ENCODE measurements at places on chromosomes 5 and 9.
A peak's percentile ranks its signal among the peaks of the same experiment; 100 is the strongest.

- no peak for DNase-seq
Observed at GRCh38 chr5:158886086-158886485, 213.6 kb downstream of the EBF1 start.

DNA sequence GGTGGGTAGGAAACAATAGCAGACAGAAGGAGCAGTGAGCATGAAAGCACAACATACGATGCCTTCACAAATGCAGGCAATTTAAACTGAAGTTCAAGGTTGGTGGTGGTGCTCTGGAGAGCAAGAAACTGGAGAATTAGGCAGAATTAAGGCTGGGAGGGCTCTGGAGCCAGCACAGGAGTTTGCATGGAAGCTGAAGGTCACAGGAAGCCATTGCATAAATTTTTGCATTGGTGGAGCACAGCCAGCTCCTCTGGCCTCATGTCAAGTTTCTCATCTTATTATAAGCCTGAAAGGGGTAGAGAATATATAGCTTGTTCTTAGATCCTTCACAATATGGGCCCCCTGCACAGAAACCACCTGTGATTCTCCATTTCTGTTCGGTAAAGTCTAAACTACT is 207.4 kb downstream of the PAPPA start:
- no peak for DNase-seq

- DNase-seq, result no peak
Observed at GRCh38 chr9:120608421-120608820, 28.5 kb upstream of the CDK5RAP2 start.

DNA sequence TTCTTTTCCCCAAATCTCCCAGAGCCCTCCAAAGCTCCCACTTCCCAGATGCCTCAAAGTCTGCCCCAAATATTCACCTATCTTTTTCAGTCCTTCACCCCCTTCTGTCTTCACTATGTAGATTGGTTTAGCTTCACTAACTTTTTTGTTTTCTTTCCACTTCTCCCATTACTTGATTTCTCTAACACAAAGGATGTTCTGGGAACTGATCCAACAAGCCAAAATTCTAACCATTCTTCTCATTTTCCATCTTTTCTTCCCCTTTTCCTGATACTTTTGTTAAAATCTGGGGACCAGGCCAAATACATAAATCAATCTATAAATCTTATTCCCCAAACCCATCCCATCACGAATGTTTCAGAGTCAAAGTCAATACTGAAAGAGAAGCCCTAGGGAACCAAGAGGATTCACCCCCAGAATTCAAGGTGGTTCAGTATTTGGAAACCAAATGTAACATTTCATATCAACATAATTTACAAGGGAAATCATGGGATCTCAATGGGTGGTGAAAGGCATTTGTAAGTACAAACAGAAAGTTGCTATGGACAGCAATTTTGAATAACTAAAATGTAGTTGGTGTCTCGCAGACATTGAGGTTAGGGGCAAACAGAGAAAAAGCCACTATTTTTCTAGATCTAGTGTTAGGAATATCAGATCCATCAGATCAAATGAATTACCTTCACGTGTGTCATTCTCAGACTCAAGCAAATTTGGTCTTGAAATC is 35.3 kb downstream of the APTX start:
- DNase-seq, result no peak

DNA sequence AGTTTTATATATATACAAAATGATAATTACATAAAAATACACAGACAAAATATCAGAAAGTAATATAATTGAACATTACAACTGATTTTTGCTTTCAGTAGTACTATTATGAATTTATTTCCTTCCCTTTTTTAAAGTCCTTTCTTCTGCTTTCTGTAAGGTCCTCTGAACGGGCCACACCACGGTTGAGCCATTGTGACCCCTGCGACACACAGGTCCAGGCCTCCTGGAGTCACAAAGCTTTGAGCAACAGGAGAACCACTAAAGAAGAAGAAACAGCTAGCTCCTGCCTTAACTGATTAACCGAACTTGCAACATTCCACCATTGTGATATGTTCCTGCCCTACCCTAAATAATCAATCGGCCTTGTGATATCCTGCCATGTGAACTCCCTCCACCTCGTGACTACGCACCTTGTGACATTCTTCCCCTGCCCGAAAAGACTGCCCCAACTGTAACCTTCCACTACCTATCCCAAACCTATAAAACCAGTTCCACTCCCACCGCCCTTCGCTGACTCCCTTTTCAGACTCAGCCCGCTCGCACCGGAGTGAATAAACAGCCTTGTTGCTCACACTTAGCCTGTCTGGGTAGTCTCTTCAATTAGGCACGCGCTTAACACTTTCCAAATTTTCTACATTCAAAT is 375.0 kb upstream of the RFX3 start:
- no peak for DNase-seq

GRCh38 chr9:113465599-113466140 is 2.1 kb downstream of the RGS3 start:
- DNase-seq, result no peak

DNA sequence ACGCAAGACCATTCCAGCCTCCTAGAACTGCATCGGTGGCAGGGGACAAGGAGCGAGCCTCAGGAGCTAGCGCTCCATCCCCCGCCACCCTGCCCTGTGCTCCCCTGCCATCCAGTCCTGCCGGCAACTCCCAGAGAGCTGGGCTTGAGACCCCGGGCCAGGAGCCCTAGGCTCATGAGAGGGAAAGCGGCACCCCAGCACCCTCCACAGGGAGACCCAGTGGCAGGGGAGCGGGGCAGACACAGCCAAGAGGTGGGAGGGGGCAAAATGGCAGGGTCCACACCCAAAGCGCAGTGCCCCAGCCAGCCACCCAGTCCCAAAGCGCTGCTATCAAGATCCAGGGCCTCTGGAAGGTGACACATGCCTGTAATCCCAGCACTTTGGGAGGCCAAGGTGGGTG is 12.7 kb downstream of the UBAC1 start:
- no peak for DNase-seq

GRCh38 chr5:135140446-135141204 is 106.6 kb upstream of the PITX1 start:
- peak; percentile 9 for DNase-seq

GRCh38 chr5:101327816-101328215 is 424.7 kb upstream of the ST8SIA4 start:
- no peak for DNase-seq

DNA sequence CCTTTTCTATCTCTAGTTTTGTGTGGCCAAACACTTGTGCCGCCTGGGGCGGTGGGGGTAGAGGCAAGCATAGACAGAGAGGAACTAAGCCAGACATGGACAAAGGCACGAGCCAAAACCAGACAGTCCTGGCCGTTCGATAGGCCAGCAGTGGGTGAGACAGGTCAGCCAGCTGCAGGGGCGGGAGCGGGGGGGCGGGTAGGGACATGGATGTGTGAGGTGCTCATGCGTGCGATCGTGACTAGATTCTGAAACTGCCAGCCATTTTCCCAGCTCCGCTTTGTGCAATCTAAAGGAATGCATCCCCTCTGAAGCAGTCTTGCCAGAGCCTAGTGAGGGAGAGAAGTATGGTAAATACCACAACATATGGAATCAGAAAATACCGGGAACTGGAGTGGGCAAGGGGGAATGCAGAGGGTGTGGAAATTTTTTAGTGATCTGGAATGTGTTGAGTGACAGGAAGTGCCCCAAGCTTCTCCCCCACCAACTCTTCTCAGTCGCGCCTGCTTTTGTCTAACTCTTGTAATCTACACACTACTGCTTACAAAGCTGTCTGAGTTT is 111.9 kb downstream of the NR6A1 start:
- DNase-seq, result peak; percentile 91

- no peak for DNase-seq
Observed at GRCh38 chr5:52898961-52899680, 90.0 kb upstream of the ITGA2 start.

- DNase-seq, result no peak
Observed at GRCh38 chr5:150640311-150641005, at the start of gene SYNPO. Gene SYNPO, plus strand, starts transcription at chr5:150640660. Its CDS starts 7,616 bp downstream, at chr5:150648276.

All from pons (tissue), 1 donor.